Caco-2 (cell line): ENCODE measurements at places on chromosomes 5 and 9.

DNA sequence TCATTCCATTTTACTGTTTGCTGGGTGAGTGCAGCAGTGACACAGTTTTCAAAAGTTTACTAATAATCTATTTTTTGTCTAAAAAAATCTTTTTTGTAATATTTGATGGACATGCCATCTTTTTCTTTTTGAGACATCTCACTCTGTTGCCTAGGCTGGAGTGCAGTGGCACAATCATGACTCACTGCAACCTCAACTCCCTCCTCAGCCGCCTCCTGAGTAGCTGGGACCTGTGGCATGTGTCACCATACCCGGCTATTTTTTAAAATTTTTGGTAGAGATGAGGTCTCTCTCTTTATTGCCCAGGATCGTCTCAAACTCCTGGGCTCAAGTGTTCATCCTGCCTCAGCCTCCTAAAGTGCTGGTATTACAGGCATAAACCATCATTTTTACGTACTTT is 86.0 kb downstream of the KDM4C start:
- no peak for DNase-seq

DNA sequence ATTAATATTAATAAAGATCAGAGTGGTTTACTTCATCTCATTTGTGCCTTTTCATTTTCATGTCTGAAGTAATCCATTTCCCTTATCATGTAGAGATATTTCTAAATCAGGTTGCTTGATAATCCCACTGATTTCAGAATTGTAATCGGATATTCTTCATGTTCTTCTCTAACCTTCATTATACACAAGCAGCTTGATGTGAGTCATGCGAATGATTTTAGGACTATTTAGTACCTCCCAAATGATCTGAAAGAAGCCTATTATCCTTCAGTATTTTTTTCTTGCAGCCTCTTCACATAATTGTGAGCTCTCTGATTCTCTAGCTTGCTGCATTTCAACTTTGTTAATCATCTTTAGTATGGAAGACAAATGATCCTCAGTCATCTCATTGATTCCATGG is 182.0 kb downstream of the GIN1 start:
- no peak for DNase-seq

DNA sequence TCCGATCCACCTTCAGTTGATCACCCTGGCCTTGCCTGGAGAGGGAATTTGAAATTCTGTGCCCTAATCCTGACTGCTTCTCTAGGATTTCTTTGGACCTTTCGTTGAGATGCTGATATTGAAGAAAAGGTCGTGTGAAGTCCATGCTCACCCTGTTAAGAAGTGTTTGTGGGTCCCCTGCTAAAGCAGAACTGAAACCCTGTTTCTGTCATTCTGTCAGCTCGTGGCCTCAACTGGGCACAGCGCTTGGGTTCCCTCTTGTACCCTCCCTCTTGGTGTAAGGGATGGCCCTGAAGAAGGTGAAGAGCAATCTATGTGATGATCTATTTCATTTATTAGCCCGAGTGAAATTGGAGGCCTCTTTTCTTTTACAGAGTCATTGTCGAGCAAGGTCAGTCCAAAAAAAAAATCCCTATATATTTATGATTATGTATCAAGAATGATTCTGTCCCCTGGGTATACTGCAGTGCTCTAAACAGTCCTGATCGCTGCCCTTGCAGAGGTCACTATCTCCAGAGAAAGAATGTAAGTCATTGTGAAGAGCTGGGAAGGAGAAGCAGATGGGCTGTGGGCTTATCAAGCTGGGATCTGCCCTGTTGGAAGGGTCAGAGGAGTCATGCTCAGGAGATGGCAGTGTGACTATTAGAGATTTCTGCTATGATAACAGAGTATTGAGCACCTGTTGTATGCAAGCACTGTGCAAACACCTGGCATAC is 56.1 kb downstream of the WWC1 start:
- DNase-seq: no peak

GRCh38 chr9:100111235-100111634 is 12.2 kb downstream of the INVS start:
- no peak for DNase-seq
